Stimulated activated CD8-positive, alpha-beta memory T cell treated with anti-CD3 and anti-CD28 coated beads, Interleukin-15, amount 100 ng/mL, for 24 hours (primary cell): ENCODE measurements at places on chromosomes 16 and 17.

- no peak for DNase-seq
Observed at GRCh38 chr16:68450741-68451255, 2.5 kb upstream of the SMPD3 start.

- no peak for DNase-seq
Observed at GRCh38 chr16:75599452-75600277, 23.4 kb downstream of the ADAT1 start.

DNA sequence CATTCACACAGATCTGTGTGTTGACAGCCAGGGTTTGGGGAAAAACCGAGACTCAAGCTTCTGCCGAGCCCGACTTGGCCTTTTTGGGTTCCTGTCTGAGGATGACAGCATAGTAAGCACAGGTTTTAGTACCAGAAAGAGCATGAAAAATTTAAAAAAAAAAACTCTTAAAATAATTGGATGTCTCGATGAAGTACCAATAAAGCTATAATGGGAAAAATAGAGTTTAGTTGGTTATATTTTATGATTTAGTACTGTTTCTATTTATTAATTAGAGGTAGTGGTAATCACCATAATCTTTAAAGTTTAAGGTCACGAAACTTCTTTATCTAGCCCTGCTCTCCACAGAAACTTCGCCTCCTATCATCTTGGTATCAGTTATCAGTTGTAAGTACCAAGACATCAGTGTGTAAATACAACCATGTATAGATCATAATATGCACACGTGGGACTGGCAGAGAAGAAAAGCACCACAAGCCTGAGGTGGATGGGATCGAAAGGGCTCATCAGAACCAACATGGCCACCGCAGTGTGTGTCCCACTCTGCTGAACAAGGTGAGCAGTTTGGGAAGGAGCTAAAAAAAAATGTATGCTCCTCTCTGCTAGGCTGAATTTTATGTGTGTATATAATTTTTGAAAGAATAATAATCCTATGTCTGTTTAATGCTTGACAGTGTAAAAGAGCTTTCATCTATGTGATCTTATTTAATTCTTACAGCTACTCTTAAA is 14.4 kb upstream of the EEF2K start:
- DNase-seq, result no peak

- DNase-seq, result no peak
Observed at GRCh38 chr17:62206550-62206949, 141.5 kb upstream of the MED13 start.

- no peak for DNase-seq
Observed at GRCh38 chr16:78309763-78310162, 210.3 kb downstream of the WWOX start.

GRCh38 chr16:51134269-51134812 is 16.7 kb downstream of the SALL1 start:
- no peak for DNase-seq

GRCh38 chr17:34859652-34860051 is 101.6 kb downstream of the CCT6B start:
- DNase-seq, result no peak

DNA sequence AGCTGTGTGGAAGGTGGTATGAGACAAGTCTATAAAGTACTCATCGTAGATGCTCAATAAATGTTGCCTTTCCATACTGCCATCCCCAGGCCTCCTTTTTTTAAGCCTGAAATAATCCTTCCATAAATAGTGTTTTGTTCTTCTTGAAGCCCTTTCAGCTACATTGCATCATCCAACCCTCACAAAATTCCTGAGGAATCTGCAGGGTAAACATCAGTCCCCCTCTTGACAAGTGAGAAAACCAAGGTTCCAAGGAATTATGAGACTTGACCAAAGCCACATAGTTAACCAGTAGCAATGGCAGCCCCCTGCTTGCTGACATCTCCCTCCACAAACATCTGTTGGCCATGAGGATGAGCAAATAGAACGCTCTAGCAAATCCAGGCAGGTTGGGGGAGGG is 89.7 kb upstream of the CCL1 start:
- DNase-seq, result no peak

- no peak for DNase-seq
Observed at GRCh38 chr16:17817260-17817659, 346.5 kb upstream of the XYLT1 start.

DNA sequence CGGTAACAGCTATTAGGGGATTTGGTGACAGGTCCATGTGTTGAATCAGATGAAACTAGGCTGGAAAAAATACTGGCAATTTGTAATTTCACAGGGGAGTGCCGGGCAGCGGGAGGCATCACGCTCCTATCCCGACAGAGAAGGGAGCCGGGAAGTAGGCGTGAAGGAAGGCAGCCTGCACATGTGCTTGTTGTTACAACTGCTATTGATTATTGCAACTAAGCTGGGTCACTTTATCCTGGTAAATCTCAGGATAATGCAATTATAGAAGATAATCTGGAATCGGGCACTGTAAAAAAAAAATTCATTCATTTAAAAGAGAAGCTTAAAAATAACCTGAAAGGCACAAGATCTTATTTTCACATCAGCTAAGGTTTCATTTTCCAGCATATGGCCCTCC is 180.6 kb downstream of the FOXL1 start:
- no peak for DNase-seq

DNA sequence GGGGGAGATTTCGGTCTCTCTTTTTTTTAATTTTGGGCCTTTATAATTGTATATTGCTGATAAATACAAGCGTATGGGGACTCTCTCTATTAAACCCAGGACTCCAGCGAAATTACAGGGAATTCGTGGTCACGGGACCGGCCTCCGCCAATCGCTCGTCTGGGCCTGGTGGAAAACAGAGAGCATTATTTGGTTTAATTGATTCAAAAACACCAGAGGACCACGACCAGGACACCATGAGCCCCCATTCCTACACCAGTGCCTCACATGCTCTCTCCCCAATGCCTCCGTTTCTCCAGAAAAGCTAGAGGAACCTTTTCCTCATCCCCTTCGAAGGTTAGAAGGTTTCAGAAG is at the start of gene HOXB2:
HOXB2 (minus strand) TSS at position 88 of the 354 bp plus-strand sequence. CDS start 198 bp downstream, outside the sequence.
- DNase-seq, result no peak

- no peak for DNase-seq
Observed at GRCh38 chr17:1002412-1002753, 5.5 kb downstream of the TIMM22 start.

GRCh38 chr17:67434061-67434525 is 57.0 kb downstream of the PITPNC1 start:
- DNase-seq, result no peak
